ENCODE measurements at places on chromosomes 12 and 14.
A peak's percentile ranks its signal among the peaks of the same experiment; 100 is the strongest.

DNA sequence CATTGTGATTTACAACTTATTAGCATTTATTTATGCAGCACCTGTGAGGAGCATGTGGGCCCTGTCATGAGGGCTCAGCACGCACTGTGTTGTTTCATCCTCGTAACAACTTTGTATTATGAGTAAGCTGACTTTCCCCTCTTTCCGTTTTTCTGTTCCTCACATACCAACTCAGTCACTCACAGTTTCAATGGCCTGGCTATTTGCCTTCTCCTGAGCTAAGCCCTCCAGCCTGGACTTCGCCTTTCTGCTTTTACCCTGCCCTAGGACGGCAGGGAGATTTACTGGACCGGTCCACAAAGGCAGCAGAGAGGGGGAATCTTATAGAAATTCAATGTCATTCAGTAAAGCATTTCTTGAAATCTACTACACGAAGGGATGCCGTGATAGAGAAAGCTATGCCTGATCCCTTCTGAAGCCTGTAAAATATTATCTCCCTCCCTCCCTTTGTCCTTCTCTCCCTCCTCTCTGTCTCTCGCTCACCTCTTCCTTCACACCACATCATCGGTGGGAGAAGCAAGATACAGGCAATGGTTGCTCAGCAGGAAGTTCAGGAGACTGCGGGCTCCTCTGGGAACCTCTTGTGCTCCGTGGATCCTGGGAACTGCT lies 219.2 kb upstream of the TBX3 start:
- DNase-seq = no peak

DNA sequence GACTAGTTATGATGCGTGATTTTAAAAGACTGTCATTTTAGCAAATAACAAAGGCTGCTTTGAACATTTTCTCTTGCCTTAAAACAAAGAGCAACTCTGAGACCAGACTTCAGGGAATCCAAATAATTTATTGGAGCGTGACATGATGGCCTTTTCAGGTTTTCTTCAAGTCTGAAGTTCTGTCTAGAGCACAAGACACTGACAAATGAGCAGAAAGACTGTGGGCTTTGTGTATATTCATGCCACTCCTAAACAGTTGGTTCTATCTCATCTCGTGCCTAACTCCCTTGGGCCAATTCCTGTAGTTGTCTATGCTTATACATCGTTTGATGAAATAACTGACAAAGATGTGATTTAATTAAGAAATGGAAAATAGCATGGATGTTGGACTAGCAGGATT lies 47.5 kb downstream of the IFT81 start:
- DNase-seq = no peak

DNA sequence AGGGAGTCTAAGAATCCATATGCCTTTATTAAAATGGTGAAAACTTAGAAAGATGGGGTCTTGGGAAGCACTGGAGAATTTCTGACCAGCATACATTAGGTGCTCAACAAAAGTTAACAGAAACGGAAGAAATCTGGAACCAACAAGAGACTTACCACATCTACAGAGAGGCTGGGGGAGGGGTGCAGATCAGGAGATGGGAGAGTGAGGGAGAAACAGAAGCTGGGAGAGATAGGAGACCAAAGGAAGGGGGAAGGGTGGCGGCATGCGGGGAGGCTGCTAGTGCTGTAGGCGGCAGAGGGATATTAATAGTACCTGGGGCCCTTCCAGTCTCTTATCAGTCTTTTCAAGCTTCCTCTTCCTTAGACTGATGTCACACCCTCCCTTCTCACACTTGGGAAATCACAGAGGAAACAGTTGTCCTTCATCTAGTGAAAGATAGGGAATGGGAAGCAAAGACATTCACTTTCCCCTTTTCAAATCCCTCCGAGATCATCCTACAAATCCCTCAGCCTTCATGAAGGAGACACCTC lies 18.1 kb downstream of the ZBTB39 start:
- no peak for DNase-seq

DNA sequence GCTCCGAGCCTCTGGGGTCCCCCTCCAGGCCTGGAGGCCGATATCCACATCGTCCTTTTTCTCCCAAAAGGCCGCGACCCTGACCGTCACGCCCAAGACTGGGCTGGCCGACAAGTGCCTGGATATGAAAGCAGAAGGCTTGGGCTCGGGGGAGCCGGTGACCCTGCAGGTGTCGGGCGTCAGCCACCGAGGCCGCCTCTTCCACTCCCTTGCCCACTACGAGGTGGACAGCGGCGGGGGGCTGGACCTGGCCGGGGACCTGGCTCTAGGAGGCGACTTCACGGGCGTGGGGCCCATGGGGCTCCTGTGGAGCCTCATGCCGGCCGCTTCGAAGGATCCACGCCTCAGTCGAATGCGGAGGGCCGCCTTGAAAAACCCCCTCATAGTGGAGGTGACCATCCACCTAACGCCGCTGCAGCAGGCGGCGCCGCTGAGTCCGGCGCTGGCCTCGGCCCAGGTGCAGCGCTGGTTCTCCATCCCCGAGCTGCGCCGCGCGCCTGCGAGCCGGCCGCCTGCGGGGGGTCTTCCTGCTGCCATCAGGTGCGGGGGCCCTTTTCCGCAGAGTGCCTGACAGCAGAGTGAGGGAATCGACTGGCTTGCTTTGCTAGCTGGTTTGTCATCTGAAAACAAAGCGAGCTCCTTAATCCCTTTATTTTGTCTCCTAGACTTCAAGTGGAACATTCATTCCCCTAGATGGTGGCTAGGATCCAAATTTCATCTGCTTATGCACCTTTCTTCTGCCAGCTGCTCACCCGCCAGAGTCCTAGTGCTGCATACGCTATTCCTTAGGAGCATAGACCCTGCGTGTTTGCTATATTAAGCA lies 10.6 kb upstream of the DNAL1 start:
- peak; percentile 84 for DNase-seq

- DNase-seq = no peak
Observed at GRCh38 chr12:90260136-90260535, 551.5 kb upstream of the ATP2B1 start.

DNA sequence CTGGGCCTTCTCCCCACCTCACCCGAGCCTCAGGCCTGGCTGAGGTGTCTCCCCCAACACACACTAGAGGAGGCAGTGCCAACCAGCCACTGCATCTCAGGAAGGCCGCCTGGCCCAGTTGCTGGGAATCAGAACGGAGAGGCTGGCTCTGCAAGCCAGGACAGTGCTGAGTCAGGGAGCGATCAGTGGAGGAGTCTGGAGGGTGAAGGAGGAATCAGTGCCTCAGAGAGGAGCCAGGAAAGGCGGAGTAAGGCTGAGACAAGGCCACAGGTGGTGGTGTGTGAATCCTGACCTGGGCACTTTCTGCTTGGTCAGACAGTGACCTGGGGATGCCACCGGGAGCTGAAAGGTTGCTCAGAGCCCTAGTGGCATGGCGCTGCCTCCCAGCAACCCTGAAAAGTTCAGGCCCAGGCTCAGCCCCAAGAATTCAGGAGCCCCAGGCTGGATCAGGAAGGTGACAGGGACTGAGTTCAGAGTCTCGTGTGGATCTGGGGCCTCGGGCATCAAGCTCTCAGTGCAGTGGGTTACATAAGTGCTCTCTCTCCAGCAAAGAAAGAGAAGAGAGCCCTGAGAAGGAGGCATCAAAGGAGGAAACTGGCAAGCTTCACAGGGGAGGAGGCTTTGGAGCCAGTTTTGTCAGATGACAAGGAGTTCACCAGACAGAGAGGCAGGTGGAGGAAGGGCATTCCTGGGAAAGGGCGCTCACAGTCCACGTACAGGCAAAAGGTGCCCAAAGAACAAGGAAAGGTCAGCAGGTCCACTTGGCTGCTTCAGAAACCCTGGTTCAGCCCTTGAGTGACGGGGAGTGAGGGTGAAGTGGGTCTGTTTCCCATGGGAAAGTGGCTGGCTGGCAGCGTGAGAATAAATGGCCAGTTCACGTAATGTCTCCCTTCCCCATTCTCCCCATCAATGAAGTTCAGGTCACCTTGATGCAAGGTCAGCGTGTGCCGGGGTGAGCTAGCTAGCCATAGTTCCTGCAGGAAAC lies 87.8 kb downstream of the ZFP36L1 start:
- no peak for DNase-seq

GRCh38 chr12:68119724-68120211 lies 39.8 kb downstream of the IFNG start:
- peak; percentile 59 for DNase-seq

Data from COR-L47 (cell line).